ENCODE measurements at places on chromosomes 13 and 19.

DNA sequence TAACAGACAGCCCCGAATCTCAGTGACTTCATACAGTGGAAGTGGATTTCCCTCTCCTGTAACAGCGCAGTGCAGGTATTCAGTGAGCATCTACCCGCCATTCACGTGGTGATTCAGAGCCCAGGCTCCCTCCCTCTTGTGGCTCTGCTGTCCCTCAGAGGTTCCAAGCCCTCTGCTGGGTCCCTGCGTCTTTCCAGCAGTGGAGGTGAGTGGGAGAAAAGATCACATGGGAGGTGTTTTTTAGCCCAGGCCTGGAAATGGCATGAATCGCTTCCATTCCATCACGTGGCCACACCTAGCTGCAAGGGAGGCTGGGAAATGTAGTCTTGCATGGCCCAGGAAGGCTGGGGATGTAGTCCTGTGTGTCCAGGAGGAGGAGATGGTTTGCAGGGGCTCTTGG is 61.4 kb downstream of the DPF1 start:
- no peak for DNase-seq

DNA sequence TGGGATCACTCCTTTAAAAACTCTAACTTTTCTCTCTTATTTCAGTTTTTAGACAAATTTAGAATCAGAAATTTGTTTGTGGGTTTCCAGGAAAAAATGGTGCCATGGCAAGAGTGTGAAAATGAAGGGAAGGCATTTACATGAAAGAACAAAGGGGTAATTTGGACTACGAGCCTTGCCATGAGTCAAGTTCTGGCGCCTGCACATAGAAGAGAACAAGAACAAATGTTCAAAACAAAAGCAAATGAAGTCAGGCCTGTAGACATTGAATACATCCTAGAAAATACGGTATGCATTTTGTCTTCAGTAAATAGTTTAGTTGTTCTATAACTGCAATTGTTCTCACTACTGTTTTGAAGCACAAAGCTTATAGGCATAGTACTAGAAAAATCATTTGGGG is 1390.5 kb downstream of the EFNB2 start:
- no peak for DNase-seq

- DNase-seq, result no peak
Observed at GRCh38 chr13:113598481-113598880, 13.9 kb downstream of the TFDP1 start.

- DNase-seq, result no peak
Observed at GRCh38 chr13:99991828-99992775, 10.5 kb downstream of the ZIC2 start.
